Iris pigment epithelial cell (primary cell): ENCODE measurements at places on chromosomes 7 and 10.

GRCh38 chr10:2335626-2336025, 598.3 kb upstream of the ADARB2 start:
- no peak for DNase-seq

DNA sequence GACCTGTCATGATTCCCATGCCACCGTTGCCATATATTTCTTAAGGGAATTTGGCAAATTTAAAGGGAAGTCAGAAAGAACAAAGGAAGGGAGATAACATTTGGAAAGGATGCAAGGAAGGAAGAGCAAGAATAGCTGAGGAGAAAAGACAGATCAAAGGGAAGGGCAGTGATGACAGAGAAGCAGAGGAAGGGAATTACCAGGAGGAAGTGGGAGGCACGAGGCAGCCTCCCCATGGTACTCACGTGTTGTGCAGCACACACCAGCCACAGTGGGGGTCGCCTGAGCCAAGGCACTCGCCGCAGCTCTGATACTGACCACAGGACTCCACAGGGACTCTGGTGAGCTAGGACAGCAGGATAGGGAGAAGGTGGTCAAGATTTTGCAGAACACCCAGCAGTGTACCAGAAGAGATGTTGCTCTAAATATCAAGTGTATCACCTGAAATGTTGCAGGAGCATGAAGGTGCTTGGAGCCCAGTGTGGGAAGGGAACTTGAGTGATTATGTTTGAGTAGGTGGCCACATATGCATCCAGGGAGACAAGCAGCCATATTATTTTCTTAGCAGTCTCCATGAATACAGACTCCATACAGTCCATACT, 335.3 kb downstream of the PLXNA4 start:
- DNase-seq = no peak

GRCh38 chr7:35536396-35536826, 158.5 kb downstream of the HERPUD2 start:
- no peak for DNase-seq

- peak; percentile 61 for DNase-seq
Measured at GRCh38 chr7:117188949-117189592, 133.8 kb downstream of the WNT2 start.

DNA sequence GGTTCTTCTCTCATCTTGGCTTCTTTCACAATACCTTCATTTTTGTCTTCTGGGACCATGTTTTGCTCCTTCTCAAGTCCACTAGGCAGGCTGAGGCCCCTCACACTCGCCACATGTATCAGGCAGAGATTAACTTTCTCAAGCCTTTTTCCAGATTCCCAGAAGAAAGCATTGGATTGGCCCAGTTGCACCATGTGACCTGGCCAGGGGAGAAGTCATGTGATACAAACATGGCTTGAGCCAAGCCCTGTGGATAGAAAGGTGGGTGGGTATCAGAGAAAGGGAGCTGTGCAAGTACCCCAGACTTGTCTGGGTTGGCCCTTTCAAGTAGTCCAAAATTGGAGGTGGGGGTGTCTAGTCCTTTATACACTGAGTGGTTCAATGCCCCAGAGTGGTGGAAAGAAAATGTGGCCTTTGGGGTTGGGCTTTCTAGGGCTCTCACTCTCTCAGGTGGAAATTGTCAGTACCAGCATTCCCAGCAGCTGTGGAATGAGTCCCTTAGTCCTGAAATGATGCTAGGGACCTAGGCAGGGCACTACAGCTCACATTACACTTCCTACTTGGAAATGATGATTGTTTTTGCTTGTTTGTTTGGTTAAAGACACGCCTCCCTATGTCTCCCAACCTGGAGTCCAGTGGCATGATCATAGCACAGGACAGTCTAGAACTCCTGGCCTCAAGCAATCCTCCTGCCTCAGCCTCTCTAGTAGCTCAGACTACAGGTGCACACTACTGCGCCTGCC, 36.9 kb upstream of the C10orf67 start:
- no peak for DNase-seq

DNA sequence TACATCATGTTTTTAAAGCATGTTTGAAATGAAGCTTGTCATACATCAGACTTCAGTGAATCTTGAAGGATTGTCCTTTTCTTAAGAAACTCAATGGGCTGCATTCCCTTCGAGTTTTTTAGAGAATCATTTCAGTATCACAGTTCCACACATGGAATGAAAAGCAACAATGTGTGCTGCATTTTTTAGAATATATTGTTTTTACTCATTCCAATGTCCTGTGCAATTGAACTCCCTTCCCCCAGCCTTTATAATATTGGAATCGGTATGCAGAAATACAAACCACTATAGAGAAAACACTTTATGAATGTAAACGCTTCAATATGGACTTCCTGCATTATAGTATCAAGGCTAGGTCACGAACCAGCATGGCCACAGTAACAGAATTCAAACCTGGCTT, 634.4 kb downstream of the GATA3 start:
- DNase-seq = no peak

GRCh38 chr10:35577926-35578617, 27.1 kb upstream of the GJD4 start:
- peak; percentile 39 for DNase-seq

DNA sequence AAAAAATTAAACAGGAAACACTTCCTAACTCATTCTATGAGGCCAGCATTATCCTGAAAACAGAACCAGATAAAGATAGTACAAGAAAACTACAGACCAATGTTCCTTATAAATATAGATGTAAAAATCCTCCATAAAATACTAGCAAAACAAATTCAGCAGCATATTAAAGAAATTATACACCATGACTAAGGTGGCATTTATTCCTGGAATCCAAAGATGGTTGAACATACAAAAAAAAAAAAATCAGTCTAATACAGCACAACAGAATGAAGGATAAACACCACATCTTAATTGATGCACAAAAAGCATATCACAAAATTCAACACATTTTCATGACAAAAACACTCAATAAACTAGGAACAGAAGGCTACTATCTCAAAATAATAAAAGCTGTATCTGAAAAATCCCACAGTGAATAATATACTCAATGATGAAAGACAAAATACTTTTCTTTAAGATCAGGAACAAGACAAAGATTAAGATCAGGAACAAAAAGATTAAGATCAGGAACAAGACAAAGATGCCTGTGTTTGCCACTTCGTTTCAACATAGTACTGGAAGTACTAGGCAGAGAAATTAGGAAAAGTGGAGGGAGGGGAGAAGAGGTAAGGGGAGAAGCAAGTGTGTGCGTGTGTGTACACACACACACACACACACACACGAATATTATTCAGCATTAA, 95.6 kb downstream of the SNX13 start:
- DNase-seq = peak; percentile 51

GRCh38 chr10:42888504-42889095, 106.0 kb downstream of the BMS1 start:
- no peak for DNase-seq

- DNase-seq = no peak
Measured at GRCh38 chr10:14859043-14859442, 19.6 kb upstream of the SUV39H2 start.

DNA sequence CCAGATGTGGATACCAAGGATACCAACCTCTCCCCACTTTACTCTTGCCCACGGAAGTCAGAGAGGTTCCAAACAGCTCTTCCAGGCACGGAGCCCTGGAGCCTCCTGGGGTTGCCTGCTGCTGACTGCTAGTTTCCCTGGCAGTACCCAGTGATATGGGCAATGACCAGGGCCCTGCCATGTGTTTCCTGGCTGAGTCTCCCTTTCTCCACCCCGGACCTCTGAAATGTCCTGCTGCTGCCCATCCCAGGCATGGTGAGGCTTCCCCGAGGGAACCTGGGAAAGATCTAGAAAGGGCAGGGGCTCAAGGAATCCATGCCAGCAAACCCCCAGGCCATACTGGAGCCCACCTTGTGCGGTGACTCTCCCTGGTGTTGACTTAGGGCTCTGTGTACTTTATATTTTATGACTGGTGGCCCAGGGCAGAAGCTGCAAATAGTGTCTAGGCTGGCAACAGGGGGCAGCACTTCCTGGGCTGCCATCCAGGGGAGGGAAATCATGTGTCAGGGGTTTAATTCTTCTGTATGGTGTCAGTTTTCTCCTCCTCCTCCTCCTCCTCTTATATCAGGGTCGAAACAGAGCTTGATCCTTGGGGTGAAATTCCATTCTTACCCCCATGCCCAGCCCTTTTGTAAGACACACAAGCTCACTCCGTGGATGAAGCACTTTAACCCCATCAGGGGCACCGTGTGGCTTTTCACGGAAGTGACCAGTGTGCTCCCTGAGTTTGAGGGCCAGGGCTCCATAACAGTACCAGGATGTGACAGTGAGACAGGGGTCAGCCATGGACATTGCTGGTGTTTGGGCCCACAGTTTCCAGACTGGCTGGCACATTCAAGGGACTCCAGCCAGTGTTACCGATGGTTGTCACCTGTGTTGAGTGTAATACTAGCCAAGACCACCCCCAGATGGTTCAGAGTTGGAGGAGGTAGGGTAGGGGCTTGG, 62.4 kb upstream of the GDF10 start:
- no peak for DNase-seq

DNA sequence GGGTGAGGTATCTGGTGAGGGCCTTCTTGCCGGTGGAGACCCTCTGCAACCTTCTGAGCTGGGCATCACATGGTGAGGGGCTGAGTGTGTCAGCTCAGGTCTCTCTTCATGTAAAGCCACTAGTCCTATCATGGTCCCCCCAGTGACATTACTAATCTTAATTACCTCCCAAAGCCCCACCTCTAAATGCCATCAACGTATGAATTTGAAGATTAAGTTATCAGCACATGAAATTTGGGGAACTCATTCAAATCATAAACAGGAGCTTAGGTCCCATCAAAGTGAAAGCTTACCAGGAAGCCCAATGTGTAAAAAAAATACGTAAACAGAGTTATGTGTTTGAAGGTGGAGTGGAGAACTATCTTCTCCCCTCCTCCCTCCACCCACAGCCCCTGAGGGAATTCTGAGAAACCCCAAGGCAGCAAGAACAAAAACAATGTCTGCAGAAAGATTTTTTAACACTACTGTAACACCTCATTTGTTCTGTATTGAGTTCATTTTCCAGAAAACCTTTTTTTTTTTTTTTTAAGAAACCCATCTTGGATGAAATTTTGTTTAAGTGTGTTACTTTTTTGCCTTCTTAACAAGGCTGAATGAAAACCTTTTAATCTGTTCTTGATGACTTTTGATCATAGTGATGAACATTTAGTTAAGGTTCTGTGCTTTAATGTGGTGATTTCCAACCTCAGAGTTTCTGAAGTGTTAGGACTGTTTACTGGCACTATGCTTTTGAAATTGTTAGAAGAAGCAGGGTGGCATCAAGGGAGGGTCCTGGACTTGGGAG, 19.1 kb upstream of the PCGF5 start:
- DNase-seq = no peak

GRCh38 chr7:52695973-52696595, 339.3 kb upstream of the POM121L12 start:
- DNase-seq = no peak

- DNase-seq = no peak
Measured at GRCh38 chr7:17038160-17038782, 156.5 kb upstream of the AGR3 start.

DNA sequence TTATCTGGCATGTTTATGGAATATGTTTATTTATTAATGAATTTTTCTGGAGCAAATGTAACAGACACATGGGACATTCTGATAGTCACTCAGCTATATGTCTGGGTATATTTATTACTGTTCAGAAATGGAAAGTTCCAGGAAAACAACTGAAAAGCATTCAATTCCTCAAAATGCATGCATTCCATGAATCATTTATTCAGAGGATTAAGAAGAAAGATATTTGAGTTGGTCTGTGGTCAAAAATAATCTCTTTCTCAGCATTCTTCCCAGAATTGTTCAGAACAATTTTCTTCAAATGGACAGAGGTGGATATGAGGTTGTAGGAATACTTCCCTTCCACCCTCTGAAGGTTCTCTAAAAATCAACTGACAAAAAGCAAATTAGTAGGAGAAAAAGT, 97.6 kb upstream of the ITGB1 start:
- peak; percentile 62 for DNase-seq

DNA sequence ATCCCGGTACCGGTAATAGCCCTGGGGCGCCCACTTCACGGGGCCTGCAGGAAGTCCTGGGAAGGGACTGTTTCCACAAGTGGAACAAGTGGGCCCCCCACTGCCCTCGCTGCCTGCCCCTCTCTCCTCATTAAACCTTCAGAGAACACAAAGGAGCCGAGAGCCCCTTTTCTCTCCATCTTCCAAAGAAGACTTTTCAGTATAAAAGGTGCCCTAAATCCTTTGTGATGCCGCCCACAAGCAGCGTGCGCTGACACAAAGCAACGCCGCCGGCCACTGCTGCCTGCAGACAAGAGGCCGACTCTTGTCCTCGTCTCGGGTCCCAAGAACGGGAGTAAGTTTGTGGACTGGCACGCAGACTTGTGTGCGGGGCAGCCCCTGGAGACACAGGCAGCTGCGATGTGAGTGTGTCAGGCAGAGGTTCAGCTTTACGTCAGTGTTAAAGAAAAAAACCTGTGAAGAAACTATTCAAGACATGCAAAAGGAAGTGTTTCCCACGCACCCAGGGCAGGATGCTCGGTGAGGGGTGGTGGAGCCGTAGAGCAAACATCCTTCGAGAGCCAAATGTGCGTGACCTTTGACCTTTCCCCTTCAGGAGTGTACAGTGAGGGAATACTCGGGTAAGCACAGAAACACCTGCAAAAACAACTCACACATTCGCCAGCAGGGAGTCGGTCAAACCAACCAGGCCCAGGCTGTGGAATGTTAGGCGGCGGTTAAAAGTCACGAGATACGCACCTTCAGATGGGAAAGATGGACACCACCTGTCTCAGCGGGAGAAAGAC, 118.2 kb downstream of the VIPR2 start:
- DNase-seq = peak; percentile 9

GRCh38 chr10:86155054-86155921, 211.3 kb downstream of the GRID1 start:
- DNase-seq = no peak

GRCh38 chr7:91353848-91354247, 89.6 kb downstream of the FZD1 start:
- DNase-seq = no peak

- DNase-seq = peak; percentile 6
Measured at GRCh38 chr7:69062020-69062765, 536.1 kb upstream of the AUTS2 start.

- no peak for DNase-seq
Measured at GRCh38 chr10:114313866-114314265, 74.8 kb downstream of the VWA2 start.

DNA sequence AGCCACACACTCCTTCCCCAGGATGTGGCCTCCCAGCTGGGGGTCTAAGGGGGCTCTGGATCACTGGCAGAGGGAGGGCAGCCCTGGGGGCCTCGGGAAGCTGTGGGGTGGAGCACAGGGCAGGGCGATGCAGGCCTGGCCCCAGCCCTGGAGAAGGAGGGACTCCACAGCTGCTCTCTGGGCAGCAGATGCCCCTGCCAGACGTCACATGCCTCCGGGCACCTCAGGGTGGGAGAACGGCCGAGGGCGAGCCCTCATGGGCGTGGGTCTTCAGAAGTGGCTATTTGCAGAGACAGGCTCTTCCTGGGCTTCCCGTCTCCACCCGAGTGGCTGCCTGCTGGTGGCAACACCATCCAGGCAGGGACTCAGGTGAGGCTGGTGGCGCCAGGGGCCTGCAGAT, 16.0 kb upstream of the ADGRA1 start:
- DNase-seq = no peak

GRCh38 chr7:69438584-69439412, 159.5 kb upstream of the AUTS2 start:
- no peak for DNase-seq
